Suppressor macrophage treated with lipopolysaccharide for 1 hour (primary cell): ENCODE measurements at places on chromosomes 2 and 18.
A peak's percentile ranks its signal among the peaks of the same experiment; 100 is the strongest.

DNA sequence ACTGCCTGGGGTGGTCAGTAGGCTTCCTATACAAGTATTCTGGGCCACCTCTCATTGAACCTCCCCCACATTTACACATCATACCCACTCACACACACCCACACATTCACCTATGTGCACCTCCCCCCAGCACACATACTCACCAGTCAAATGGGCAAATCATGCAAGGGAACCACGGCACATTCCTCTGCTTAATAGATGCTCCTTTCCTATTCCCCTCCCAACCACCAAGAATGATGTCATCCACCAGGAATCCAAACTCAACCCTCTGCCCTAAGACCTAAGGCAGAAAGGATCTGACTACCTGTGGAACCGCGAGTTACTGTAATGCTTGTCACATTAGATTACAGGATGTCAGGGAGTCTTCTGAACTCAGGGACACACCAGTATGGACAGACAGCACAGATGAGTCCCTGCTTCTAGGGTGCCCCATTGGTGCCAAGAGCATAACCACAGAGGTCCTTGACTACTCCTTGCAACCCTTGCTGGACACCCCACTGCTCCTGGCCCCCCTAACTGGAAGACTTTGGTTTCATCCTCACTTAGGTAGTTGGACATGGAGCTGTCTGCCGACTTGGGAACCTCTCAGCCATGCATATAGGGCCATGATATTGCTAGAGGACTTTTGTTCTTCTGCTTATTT lies 21.5 kb upstream of the CAB39 start:
- DNase-seq: no peak

DNA sequence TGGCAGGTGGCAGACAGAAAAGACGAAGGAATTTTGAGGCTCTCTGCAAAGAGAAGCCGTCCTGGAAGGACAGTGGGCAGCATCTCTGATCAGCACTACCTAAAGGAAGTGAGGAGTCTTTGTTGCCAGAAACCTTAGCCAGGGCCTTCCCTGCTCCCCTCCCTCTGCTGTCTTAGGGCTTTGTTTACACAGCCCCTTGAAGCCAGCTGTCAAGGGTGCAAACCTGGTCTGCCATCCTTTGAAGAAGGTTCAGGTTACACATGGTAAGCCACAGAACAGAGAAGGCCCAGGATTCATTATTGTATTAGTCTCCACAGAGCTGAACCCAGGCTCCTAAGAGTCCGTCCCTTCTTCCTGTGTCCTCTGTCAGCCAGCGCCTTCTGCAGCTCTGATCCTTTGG lies 356.7 kb downstream of the TGIF1 start:
- no peak for DNase-seq

DNA sequence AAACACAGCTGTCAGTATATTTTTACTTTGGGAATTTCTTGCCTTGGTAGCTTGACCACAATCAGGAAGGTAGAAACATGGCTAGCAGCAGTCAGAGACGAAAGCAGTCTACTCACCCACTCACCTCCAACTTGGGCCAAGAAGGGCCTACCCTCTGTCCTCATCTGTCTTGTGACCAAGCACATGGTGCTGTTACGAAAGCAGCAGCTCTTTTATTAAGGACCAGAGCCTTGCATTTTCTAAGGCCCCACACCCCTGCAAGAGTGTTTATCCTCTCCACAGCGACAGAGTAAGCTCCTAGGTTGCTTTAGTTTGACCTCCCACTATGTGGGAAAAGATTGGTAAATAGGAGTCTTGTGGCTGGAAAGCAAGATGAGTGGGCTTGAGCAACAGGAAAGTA lies 31.3 kb upstream of the MSTN start:
- peak; percentile 78 for DNase-seq

DNA sequence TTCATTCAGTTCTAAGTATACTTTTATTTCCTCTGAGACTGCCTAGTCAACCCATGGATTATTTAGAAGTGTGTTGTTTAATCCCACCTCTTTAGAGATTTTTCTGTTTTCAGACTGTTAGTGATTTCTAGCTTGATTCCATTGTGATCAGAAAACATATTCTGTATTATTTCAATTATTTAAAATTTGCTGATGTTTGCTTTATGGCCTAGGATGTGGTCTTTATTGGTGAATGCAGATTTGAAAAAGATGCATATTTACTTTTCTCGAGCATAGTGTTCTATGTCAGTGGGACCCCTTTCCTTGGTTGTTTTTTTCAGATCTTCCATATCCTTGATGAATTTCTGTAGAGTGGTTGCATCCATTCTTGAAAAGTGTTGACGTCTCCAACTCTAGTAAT lies 487.2 kb upstream of the HS6ST1 start:
- no peak for DNase-seq

- DNase-seq: no peak
Observed at GRCh38 chr2:192026059-192026824, 168.5 kb downstream of the TMEFF2 start.

DNA sequence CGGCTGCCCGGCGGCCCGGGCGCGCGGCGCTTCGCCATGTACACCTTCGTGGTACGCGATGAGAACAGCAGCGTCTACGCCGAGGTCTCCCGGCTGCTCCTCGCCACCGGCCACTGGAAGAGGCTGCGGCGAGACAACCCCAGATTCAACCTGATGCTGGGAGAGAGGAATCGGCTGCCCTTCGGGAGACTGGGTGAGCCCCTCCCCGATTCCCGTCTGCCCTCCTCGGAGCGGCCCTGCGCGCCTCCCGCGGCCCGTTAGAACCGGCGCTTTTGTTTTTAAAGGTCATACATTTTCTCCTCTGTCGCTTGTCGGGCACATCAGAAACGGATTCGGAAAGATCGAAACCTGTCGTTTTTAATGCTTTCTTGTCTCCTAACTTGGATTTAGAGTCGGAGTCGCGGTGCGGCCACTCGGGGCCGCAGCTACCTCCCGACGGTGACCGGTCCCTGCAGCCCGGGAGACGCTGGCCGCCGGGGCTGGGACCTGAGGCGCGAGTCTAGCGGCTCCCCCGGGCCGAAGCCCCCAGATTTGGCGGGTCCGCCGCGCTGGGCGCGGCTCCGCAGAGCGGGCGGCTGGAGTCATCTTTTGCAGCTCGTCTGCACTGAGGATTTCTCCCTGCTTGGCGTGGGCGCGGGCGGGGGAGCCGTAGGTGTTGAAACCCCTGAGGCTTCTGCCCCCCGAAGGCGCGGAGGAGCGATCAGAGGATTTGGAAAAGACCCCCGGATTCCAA lies 519 bp downstream of the TTL start:
- DNase-seq: peak; percentile 33

DNA sequence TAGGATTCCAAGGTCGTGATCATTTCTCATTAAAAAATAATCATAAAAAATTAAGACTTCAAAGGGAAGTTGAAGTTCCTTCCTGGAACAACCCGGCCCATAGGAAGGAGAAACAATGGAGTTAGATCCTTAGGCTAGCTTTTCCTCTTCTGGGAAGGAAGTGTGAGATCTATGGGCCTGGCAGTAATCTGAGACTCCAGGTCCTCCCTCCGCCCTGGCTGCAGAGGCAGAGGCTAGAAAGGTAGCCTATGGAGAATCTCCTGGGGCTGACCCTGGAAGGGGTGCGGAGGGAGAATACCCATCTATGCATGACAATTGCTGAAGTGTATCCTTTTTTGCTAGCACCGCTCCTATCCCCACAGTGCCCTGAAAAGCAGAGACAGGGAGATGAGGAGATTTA lies 37.9 kb downstream of the TRIB2 start:
- no peak for DNase-seq

- DNase-seq: no peak
Observed at GRCh38 chr18:79208906-79209305, 139.7 kb downstream of the ATP9B start.

DNA sequence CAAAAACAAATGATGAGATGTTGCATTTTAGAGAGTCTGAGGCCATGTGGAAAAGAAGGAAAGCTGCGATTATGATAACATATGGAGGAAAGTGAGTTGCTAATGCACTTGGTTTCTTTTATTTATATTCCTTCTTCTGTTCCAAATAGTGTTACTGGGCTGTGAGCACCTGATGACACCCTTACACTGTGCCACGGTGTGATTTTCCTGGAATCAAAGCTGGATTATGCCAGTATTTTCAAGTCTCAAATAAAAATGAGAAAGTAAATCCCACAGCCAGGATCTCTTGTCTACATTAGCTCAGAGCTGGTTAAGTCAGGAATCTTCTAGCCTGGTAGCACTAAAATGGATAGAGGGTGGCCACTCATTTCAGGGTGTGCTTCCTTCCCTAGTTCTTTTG lies 670.8 kb downstream of the TDRD15 start:
- DNase-seq: no peak

DNA sequence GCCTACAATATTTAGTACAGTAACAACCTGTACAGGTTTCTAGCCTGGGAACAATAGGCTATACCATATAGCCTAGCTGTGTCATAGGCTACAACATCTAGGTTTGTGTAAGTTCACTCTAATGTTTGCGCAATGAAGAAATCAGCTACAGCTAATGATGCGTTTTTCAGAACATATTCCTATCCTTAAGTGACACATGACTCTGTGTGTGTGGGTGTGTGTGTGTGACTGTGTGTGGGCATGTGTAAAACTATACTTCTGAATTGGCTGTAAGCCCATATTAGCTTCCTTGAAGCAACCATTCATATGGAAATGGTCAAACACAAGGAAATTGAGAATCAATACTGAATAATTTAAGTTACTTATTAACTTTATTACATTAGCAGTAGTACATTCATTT lies 120.8 kb upstream of the SULT1C3 start:
- DNase-seq: peak; percentile 34

DNA sequence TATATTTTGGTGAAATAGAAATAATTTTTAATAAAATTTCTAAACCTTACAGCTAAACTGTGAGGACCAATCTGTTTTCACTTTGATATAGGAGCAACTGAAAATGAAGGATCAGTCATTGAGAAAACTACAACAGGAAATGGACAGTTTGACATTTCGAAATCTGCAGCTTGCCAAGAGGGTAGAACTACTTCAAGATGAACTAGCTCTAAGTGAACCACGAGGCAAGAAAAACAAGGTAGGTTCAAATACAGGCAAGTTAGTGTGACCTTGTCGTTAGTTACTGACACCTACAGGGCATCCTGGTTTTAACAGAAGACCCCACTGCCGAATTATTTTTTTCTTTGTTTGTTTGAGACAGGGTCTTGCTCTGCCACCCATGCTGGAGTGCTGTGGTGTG lies 75.5 kb upstream of the STON1 start:
- DNase-seq: peak; percentile 33

GRCh38 chr2:214376618-214377285 lies 34.1 kb upstream of the VWC2L start:
- no peak for DNase-seq

- DNase-seq: no peak
Observed at GRCh38 chr2:186716899-186717298, 23.0 kb downstream of the FAM171B start.

- no peak for DNase-seq
Observed at GRCh38 chr2:197425550-197425949, 9.3 kb downstream of the SF3B1 start.

GRCh38 chr2:188383158-188383557 lies 91.5 kb downstream of the GULP1 start:
- DNase-seq: no peak

GRCh38 chr18:59892123-59892522 lies 7.7 kb upstream of the PMAIP1 start:
- DNase-seq: no peak

DNA sequence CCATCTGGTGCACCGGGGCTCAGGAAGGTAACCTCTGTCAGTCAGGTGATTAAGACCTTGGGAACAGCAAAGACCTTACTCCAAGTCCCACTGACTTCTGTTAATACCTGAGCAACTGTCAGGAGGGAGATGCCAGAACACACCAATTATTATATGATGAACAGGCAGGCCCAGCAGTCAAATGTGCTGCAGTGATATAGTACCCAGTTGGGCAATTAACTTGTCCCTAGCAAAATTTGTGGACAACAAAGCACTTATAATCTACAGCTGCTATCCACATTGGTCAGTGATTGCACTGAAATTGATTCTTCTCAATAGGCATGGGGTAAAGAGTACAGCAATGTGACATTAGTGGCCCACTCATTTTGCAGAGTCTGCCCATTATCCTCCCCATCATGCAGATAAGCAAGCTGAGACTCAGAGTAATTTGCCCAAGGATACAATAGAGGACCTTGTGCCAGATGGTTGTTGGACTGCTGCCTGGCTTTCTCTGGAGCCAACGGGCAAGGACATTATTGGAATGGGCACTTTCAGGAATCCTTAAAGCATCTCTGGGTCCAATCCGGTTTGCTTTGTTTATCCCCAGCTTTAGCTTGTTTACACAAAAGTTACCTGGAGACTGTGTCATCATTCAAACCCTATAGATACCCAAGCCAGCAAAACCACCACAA lies 147.6 kb downstream of the CCBE1 start:
- DNase-seq: no peak

DNA sequence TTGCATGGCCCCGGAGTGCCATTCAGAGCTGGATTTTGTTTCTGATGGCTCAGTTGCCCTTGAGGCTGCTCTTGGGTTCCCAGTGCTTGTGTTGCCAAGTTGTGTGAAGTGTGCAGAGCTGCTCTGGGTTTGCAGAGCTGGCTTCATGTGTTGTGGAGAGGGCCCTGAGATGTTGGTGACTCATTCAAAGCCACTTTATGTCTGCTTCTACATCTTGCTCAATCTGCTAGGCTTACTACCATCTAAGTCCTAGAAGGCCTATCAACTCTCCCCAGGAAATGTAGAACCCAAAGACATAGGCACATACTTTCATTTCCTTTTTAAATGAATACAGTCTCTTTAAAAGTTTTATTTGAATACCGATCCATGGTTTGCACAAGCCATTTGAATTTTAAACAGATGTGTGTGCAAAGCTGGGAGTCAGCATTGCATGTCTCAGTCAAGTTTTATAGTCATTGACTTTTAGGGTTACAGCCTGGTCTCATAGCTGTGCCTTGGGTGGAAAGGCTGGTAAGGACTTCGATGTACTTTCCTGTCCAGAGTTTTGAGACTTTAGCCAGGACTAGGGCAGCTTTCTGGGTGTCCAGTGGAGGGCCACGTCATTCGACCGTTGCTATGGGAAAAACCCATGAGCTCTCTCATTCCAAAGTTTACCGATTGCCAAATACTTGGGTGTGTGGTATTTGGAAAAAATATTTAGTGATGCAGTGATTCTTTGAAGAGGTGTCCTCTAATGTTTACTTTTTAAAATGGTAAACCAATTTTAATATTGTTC lies 105.0 kb downstream of the LTBP1 start:
- DNase-seq: peak; percentile 22

DNA sequence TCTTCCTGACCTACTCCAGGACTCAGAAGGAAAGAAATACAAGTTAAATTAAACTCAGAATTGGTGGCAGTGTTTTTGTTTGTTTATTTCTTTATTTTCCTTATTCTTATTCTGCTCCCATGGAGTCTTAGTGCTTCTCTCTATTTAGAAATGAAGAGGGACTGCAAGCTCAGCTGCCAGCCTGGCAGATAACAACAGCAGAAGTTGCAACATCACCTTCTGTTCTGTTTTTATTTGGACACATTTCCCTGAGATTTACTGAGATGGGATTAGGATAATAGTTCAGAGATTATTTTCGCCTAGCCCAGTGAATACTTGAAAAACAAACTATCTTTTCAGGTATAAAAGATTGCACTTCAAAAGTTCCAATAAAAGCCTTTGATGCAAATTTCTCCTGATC lies 70.4 kb upstream of the DTNA start:
- no peak for DNase-seq
